ENCODE measurements at places on chromosomes 4 and X.

DNA sequence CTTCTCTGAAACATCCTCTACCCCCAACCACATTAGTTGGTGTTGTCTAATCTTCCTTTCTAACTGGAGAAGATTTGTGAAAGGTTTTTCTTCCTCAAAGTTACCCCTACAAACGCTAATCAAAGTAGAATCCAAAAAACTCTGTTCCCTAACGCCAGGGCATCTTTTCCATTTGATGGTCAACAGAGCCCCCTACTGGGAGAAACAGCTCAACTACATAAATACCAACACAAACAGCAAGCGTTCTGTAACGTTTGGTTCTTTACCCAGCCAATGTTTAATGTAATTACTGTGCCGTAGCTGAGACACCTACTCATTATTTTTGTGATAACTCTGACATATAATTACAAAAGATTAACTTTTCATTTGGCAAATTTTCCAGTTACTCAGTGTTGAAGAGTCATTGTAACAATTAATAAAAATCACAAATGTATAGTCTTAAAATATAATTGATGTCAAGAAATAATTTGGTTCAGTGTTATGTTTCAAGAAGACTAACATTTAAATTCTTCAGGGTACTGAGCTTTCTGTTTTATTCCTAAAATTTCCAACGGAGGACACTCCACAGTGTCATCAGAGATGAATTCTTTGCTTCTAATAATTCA is 94.9 kb upstream of the TBC1D9 start:
- no peak for DNase-seq

- DNase-seq = no peak
These were observed 13.6 kb downstream of the OTC start for GRCh38 chrX:38365954-38366353.

GRCh38 chr4:112563431-112564200 is 47.6 kb upstream of the NEUROG2 start:
- no peak for DNase-seq

DNA sequence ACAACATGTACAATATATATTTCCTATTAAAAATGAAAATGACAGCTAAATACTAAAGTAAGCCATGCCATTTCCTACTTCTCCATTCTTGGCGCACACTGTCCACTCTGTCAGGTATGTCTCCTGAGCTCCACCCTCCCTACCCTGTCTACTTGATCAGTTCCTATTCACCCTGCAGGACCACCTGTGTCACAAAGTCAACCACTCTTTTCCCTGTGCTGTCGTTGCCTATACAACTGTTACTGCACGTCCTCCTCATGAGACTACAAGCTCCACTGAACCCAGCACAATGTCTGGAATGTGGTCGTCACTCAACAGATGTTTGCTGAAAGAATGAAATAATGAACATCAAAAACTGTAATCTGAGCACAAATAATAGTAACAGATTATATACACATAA is 54.9 kb downstream of the SLC9A7 start:
- DNase-seq = no peak

GRCh38 chrX:69262036-69262936 is 97.0 kb upstream of the PJA1 start:
- DNase-seq = no peak

- DNase-seq = no peak
These were observed 330.9 kb downstream of the GBA3 start for GRCh38 chr4:23023666-23024065.

DNA sequence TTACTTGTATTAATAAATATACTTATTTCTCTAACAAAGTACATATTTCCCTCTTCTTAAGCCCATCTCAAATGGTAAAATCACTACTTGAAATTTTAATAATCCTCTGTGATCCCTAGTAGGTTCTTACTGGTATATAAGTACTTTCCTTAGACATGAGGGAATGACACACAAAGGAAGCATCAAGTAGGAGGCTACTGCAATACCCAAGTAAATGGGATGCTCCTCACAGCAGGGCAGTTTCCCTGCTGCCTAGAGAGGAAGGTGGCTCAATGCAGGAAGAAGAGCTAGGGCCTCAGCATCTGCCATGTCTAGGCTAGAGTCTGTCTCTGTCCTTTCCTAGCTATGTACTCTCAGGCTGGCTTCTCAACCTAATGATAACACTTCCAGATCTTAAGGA is 122.1 kb upstream of the DIPK2B start:
- no peak for DNase-seq

DNA sequence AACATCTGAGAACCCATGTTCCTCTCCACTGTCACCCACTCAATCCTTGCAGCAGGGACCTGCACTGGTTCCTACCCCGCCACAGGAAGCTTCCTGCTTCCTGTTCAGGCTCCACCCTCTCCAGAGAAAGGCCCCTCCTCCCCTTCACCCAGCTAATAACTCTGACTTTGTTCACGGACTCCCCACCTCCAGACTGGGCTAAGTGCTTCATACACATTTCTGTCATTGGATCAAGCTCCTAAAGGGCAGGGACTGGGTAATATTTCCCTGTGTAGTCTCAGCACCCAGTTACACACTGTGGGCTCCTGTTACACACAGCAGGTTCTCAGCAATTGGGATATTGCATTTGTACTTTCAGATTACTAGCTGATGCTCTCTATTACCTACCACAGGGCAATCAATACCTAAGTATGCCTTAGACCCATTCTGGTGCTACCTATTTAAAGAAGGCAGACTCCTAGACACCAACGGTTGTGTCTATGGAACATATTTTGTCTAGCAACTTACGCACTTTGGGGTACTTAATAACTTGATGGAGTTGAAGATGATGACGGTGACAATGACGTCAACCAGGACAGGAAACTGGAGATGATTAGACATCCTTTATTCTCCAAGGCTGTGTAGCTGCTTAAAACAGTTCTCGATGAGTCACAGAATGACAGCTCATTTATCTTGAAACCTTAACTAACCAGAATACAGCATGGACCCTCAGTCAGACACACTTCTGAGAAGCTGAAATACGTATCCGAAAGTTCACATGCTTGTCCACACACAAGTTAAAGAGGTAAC is 58.1 kb downstream of the MAML3 start:
- no peak for DNase-seq

- no peak for DNase-seq
These were observed 425.8 kb downstream of the ARAP2 start for GRCh38 chr4:35818520-35818919.

GRCh38 chr4:10267066-10267465 is 150.5 kb upstream of the WDR1 start:
- DNase-seq = no peak

GRCh38 chr4:91279899-91280298 is 1023.9 kb upstream of the GRID2 start:
- no peak for DNase-seq

- DNase-seq = no peak
These were observed 212.2 kb upstream of the CENPE start for GRCh38 chr4:103410386-103410785.

DNA sequence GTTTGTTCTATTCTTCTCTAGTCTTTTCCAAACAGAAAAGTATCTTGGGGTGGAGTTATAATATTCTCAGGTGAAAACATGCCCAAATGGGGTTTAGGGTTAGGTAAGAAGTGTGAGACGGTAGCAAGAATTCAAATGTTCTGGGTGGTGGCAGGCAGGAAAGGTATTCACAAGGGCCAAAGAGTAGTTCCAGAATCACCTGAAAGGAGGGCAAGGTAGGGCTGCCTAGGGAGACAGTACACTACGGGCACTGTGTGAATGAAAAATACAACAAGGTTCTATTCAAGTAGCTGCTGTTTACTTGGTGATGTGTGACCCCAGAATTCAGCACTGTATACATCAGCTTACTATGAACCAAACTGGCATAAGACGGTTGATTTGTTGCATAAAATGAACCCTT is 51.9 kb downstream of the NR3C2 start:
- DNase-seq = no peak

DNA sequence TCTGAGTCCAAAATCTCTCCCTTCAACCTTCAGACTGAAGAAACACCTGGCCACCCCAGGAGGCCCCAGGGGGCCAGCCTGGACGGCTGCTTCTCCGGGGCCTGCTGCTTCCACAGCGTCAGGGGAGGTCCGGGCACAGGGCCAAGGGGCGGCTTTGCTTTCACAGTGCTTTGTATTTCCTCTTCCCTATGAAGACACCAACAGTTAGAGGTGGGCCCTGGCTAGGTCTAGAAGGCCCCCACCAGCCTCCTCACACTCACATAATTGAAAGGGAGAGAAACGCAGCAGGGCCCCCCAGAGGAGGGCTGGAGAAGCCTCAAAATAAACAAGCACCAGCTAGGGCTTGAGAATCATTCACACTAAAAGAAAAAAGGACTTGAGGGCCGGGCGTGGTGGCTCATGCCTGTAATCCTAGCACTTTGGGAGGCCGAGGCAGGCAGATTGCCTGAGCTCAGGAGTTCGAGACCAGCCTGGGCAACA is 17.8 kb downstream of the SCD5 start:
- DNase-seq = no peak

DNA sequence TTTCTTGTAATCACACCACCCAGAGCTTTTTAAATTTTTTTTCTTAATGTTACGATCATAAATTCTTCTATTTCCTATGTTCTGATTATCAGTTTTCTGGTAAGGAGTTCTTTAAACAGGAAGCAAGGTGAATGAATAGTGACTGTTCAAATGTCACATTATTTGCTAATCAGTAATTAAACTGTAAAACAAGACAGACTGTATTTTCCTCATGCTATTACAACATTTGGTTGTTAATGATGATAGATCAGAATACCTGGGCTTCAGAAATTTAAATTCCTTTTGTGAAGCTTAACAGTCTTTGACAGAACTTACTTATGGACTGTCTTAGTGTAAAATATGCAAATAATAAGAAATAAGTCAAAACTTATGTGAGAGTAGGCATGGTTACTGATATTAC is 41.4 kb downstream of the CLCN3 start:
- no peak for DNase-seq

DNA sequence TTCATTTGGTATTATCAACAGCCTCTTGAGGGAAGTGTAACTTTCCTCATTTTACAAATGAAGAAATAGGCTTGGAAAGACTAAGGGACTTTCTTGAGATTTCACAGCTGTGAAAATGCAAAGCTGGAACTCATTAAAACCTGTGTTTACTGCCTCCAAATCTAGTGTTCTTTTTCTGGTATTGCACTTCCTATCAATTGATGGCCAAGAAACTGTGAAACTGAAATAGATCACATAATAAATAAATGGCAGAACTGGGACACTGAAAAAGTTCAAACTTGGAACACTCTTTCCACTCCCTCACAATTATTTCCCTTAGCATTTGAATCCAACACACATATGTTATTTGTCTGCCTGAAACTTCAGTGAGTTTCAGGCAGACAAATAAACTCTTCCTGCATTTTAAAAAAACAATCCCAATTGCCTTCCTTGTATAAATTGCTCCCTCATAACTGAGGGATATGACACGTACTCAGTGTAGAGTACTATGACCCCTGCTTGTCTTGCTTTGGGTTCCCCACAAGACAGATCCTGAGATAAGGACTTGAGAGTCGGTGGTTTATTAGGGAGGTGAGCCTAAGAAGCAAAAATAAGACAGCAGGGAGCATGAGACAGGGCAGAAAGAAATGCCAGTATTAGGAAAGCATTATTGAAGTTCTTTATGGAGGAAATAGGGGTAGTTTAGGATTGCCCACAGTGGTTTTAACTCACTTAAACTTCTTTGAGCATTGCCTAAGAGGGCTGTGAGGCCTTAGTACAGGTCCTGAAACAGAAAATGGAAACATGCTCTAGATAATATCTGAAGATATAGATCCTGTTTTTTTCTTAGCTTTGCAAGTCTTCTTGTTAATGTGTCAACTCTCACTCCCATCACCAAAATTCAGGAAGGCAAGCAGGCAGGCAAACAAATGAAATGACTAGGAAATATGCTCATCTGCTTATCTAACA is 33.9 kb downstream of the RTL3 start:
- no peak for DNase-seq

- DNase-seq = no peak
These were observed at the start of gene GRIPAP1 for GRCh38 chrX:49002091-49002935. Gene GRIPAP1, minus strand, starts transcription at chrX:49002264. Its CDS starts 35 bp downstream, at chrX:49002229.

GRCh38 chr4:147332091-147332490 is 148.8 kb upstream of the EDNRA start:
- no peak for DNase-seq

GRCh38 chrX:9464435-9465371 is at the start of gene TBL1X:
Gene TBL1X, plus strand, starts transcription at chrX:9465058. Its CDS starts 188,529 bp downstream, at chrX:9653587.
- DNase-seq = no peak

DNA sequence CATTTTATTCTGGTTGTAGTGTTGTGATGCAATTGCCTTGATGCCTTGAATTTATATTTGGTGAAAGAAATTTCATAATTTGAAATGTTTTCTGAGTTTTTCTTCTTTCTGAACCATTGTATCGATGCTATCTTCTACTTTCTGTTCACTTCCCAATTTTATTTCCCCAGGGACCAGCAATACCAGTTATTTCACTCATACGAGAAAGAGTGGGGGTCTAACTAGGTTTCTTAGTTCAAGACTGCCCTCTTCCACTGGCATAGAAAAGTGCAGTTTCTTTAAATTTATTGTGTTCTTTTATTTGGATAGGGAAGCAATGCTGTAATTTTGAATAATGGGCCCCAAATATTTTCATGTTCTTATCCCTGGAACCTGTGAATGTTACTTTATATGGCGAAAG is 544.0 kb upstream of the ADGRL3 start:
- no peak for DNase-seq

GRCh38 chr4:22483551-22483981 is 32.3 kb downstream of the ADGRA3 start:
- no peak for DNase-seq

DNA sequence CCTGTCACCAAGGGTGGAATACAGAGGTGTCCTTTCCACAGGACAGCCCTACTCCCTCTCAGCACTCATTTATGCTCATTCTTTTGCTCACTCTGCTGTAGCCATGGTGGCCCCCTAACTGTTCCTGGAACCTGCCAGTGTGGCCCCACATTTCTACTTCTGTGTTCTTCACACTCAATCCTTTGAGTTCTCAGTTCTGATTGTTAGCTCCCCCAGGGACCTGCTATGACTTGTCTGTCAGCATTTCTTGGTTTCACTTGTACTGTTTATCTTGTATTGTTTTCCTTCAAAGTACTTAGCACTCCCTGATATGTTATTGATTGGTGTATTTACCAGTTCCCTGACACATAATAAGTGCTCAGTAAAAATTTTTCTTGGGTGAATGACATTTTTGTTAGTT is 14.9 kb downstream of the VBP1 start:
- no peak for DNase-seq

GRCh38 chr4:188466001-188466400 is 326.8 kb downstream of the TRIML1 start:
- DNase-seq = no peak

- no peak for DNase-seq
These were observed 521.5 kb downstream of the INPP4B start for GRCh38 chr4:142324572-142324971.

GRCh38 chr4:141020801-141021261 is 112.4 kb downstream of the RNF150 start:
- DNase-seq = no peak
